ENCODE measurements at places on chromosomes 3 and 15.

GRCh38 chr15:45855907-45856579, 221.2 kb downstream of the SQOR start:
- no peak for DNase-seq

GRCh38 chr15:56919031-56919608, 676 bp downstream of the TCF12 start:
- no peak for DNase-seq

GRCh38 chr3:136778865-136779264, 26.7 kb upstream of the STAG1 start:
- DNase-seq: no peak

GRCh38 chr3:144164352-144164751, 192.7 kb downstream of the DIPK2A start:
- no peak for DNase-seq

GRCh38 chr3:188854772-188855149, 317.0 kb upstream of the TPRG1 start:
- no peak for DNase-seq

DNA sequence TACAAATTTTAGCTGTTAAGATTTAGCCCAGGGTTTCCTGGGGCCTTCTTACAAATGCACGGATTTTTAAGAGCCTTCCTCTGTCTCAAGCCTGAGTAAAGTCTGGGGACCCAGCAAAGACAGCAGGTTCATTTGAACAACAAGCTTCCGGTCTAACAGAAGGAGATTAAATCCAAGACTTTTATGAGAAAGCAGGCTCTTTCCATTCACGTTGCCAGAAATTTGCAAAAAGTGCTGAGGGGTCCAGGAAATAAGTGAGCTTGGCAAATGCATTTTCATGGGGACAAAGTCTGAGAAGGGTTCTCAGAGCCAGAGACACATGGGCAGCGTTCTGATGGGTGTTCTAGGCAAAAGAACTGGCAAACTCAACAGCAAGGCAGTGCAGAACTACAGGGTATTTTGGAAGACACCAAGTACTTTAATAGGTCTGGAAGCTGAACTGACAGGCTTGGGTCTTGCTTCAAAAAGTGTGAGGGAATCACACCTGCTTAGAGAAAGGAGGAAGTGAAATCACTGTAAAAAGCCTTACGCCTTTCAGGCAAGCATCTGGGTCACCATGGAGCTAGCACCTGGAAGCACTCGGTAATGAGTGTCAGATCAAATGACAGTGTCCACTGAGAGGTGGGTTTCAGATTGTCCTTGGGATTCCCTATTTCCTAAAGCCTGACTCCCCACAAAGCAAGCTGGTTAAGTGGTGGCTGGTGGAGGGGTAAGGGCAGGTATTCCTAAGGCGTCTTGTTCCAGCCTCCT, 115.8 kb upstream of the ARHGEF3 start:
- DNase-seq: no peak

DNA sequence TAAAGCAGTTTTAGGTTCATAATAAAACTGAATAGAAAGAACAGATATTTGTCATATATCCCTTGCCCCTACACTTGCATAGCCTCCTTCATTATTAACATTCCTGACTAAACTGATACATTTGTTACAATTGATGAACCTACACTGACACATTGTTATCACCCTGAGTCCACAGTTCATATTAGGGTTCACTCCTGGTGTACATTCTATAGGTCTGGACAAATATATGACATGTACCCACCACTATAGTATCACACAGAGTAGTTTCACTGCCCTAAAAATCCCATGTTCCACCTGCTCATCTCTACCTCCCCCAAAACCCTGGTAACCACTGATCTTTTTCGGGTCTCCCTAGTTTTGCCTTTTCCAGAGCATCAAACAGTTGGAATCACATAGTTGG, 13.8 kb downstream of the DCBLD2 start:
- DNase-seq: no peak

DNA sequence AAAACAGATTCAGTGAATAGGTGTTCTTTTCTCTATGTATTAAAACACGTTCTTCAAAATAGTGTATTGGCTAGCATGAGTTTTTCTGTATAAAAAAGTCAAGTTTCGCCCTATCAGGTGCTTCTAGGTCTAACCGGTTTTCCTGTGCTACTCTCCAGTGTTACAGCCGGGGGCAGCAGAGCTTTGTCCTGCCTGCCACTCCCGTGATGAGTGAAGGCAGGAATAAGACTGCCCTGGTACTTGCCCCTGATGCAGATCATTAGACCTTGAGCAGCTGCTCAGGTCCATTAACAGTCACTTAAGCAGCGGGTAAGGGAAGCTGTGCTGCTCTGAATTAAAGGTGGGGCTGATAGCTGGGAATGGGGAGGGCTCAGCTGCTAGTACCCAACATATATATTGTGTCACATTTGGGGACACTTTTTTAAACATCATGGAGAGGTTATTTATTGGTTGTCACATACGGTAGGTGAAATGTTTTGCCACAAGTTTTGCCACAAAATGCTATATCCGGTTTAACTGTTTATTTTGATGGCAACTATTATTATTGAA, 1.3 kb upstream of the UNC13C start:
- DNase-seq: peak; percentile 15

GRCh38 chr3:69439643-69440270, 53.9 kb upstream of the FRMD4B start:
- DNase-seq: no peak

DNA sequence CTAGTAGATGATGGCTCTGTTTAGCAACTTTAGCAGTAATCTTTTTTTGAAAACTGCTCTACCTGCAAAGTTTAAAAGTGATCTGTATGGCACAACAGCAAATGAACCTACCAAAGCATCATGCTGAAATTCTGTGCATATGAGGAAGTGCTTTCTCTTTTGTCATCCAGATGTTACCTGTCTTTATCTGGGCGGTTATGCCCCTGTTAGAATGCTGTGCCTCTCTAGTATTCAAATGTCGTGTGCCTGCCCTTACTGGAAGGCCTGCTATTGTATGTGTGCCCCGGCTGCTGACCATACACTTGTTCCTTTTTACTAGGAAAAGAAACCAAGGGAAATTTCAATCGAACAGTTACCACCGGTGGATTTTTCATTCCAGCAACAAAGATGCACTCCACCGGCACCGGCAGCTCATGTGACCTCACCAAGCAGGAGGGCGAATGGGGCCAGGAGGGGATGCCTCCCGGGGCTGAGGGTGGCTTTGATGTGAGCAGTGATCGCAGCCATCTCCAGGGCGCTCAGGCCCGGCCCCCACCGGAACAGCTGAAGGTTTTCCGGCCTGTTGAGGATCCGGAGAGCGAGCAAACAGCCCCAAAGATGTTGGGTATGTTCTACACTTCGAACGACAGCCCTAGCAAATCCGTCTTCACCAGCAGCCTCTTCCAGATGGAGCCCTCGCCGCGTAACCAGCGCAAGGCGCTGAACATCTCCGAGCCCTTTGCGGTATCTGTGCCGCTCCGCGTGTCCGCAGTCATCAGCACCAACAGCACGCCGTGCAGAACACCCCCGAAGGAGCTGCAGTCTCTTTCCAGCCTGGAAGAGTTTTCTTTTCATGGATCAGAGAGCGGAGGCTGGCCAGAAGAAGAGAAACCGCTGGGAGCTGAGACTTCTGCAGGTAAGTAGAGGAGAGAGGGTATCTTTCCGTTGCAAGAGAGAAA, 61.6 kb downstream of the TMEM39A start:
- DNase-seq: no peak

GRCh38 chr3:134361162-134361835, 12.9 kb downstream of the AMOTL2 start:
- DNase-seq: no peak

GRCh38 chr3:66797889-66798560, 200.1 kb upstream of the KBTBD8 start:
- no peak for DNase-seq

GRCh38 chr15:31136016-31136415, 34.5 kb upstream of the TRPM1 start:
- DNase-seq: no peak

DNA sequence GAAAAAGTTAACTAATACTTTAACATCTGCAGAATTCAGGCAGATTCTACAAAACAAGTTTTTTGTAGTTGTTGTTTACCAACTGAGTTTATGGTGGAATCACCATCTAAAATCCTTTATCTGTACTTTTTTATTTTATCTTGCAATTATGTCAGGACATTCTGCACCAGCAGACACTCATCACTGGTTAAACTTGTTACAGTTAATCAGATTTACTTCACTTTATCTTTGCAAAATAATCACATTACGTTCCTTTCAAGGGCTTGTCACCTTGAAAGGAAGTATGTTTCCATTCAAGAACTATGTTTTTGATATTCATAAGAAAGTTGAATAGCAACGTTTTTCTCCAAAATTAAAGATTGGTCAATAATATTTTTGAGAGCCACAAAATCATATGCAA, 796.6 kb upstream of the ROBO1 start:
- no peak for DNase-seq

DNA sequence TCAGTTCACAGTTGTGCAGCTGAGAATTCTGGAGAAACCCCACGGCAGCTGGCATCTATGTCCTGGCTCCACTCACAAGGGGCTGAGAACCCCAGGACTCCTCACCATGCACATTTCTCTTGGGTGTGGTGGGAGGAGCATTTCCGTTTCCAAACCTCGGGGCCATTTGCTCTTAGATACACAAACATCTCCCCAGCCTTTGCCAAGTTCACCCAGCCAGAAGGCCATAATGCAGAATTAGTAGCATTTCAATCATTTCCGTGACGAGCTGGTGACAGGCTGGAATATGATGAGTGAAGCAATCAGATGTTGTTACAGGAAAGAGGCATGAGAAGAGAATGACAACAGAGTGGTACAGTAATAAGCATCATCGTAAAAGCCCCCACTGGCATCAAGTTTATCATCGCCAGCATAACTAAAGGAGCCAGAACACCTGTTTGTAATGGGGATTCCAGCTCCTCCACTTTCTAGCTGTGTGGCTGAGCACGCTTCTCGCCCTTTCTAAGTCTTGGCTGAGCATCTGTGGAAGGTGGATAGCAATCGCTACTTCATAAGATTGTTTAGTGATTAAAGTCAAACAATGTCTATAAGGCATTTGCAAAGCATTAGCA, 82.0 kb downstream of the LIPC start:
- DNase-seq: no peak

GRCh38 chr3:115632026-115632425, 8.7 kb downstream of the GAP43 start:
- no peak for DNase-seq

DNA sequence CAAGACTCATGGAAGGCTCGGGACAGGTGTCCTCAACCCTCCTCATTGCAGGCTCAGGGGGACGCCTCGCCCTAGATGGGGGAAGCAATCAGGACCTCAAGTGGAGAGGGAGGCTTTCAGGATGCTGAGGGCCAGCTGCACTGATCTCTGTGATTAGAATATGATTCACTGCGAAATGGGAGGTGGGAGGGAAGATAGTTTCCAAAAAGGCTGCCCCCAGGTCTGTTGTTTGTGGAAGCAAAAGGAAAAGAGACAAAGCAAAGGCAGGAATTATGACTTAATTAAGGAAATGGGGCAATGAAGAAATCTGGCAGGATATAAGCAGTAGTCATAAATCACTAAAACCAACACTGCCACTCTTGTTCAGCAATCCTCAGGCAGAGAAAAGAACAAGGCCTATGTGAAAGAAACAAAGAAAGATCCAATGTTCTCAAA, 85.6 kb upstream of the ABHD17C start:
- DNase-seq: no peak

DNA sequence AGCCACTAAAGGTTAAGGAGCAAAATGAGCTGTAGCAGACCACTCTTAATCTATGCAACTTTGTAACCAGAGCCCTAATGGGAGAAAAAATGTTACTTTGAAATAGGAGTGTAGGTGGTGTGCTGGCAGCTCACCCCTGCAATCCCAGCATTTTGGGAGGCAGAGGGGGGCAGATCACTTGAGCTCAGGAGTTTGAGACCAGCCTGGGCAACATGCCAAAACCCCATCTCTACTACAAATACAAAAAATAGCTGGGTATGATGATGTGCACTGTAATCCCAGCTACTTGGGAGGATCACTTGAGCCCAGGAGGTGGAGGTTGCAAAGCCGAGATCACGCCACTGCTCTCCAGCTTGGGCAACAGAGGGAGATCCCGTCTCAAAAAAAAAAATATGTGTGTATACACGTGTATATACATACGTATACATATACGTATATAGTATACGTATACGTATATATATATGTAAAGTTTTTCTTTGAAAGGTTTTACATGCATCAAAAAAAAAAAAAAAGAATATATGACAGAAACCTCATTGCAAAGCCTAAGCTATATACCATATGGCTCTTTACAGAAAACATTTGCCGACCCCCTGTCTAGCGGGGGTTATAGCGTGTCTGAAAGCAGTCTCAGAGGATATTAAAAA, 15.7 kb downstream of the CAPN7 start:
- DNase-seq: no peak

- DNase-seq: no peak
Observed at GRCh38 chr15:72783004-72783639, 436 bp downstream of the ADPGK start.

- peak; percentile 93 for DNase-seq
Observed at GRCh38 chr15:42548249-42549031, at the start of the genes HAUS2 and LRRC57. Gene HAUS2, plus strand, starts transcription at chr15:42548838. Its CDS starts 35 bp downstream, at chr15:42548873. Gene LRRC57, minus strand, starts transcription at chr15:42548793. Its CDS starts 359 bp downstream, at chr15:42548434.

DNA sequence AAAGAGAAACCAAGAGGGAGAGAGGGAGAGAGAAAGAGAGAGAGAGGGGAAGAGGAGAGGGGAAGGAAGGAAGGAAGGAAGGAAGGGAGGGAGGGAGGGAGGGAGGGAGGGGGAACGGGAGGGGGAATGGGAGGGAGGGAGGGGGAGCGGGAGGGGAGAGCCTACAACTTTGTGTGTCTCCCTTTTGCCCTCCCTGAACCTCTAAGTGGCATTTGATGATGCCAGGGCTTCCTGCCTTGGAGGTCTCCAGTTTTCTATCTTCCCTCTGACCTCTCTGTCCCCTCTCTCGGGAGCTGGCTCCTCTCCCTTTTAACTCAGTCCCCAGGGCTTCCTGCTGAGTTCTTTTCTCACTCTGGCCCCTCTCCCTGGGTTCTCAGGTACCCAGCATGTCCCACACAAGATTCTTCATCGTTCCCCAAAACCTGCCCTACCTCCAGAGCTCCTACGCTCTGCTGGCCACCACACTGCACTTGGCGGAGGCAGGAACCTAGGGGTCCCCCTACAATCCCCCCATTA, 12.5 kb upstream of the FAM174B start:
- DNase-seq: no peak
